Nucleus accumbens (tissue), 56 donors: ENCODE measurements at places on chromosomes 7 and 10.

GRCh38 chr10:80289451-80290287, at the start of gene MAT1A:
TSS of gene MAT1A (minus strand) at chr10:80289658. CDS start at chr10:80289423, 235 bp downstream.
- DNase-seq = peak; percentile 32

DNA sequence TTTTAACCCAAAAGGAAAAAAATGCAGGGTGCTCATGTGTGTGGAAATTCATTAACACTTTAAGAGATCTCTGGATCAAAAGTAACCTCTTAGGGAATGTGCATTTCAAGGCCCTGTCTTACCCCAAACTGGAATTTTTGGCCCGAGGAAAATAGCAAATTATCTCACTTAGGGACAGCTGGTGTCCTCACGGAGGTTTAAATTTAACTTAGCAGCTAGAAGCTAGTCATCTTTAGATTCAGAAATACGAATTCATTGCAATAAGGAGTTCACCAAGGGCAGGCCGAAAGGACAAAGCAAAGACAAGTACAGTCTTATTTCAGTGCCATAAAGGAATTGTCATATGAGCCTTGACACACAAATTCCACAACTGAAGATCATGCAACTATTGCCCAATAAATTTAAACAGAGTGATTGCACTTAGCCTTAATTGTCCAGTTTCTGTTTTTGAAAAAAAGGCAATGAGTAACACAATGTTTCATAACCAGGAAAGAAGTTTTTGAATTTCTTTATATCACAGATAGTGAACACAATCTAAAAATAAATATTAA, 22.4 kb upstream of the SEMA3C start:
- no peak for DNase-seq

- DNase-seq = no peak
Measured at GRCh38 chr7:40000734-40001315, 50.8 kb downstream of the CDK13 start.

DNA sequence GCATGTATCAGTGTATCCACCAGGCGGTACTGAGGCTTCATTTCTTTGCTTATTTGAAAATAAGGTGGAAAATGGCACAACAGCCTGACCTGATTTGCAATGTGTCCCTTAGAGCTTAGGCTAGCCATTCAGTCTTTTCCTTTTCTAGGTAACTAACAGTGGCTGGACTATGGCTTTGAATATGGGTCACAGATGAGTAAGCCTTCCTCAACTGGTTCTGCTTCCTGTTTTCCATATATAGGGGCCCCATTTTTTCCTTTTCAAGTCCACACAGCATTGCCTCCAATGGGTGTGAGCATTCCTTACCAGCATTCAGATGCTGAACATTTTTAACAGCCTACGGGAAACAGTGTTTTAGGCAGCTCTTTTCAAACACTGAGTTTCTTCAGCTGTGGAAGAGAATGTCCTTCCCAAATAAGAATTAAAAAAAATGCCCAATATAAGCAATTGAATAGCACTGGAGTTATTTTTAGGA, 3.9 kb upstream of the ITGB1 start:
- DNase-seq = no peak

DNA sequence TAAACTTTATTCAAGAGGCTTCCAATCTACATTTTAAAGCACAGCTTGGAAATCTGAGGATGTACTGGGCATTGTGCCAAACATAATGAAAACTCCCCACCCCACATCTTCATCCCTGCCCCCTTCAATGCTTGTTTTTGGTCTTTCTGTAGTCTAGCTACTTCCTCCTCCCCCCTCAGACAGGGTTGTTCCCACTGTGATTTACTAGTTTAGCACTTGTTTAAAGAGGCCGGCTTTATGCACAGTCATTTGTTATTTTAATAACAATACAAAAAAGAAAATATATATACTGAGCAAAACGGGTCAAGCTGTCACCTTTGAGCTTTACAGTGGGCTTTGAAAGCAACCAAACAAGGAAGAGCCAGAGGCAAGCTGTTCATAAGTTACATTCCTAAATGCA, 132.6 kb downstream of the CHRM2 start:
- no peak for DNase-seq

GRCh38 chr10:91564508-91564907, 68.4 kb downstream of the PPP1R3C start:
- DNase-seq = no peak

DNA sequence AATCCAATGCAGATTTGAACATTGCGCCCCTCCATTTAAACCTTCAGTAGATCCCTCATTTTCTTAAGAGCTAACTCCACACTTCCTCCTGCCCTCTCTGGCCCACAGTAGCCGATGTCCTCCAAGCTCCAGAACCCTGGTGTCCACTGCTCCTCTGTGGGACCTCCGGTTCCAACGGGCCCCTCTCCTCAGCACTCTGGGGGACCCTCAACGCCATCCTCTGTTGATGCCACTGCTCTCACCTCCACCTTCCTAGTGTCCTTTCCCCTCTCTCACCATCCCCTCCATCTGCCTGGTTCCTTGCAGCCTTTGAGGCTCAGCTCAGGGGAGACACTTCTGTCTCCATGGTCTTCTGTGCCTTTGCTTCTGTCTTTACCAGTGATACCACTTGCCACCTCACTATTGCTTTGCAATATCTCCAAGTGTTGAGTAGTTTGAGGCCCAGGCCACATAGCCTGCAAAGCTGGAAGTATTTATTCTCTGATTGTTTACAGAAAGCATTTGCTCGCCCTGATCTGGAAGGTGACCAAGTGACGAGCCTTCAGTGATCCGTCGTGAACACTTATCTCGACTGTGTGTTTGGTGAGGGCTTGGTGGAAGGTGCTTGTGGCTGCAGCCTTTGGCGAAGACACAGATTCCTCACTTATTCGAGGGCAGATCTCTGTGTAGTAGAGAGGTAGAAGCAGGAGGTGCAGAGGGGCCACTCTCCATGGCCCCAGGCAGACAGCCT, 104.8 kb upstream of the SHH start:
- no peak for DNase-seq

- no peak for DNase-seq
Measured at GRCh38 chr7:92988941-92989545, 128.7 kb downstream of the SAMD9 start.

DNA sequence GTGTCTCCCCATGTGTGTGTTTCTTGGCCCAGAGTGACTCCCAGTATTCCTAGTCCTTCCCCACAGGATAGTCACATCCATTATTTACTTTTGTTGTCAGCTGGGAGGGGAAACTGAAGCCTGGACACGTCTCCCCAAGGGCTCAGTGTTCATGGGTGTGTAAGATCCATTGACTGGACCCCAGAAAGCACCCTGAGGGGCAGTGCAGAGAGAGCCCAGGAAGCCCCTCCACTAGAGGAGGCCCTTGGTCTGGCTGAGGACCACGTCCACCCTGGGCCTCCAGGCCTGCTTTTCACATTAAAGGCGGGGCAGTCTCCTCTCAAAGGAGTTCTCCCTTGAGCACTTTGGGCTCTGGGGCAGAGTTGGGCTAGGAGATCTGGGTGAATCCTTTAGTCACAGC, 21.3 kb downstream of the ZNF783 start:
- DNase-seq = no peak

- no peak for DNase-seq
Measured at GRCh38 chr7:77450613-77451012, 34.5 kb upstream of the GSAP start.

GRCh38 chr10:80596391-80597257, 58.9 kb downstream of the SH2D4B start:
- DNase-seq = no peak

- DNase-seq = no peak
Measured at GRCh38 chr7:91946549-91946948, 5.9 kb downstream of the AKAP9 start.
